ENCODE measurements at places on chromosomes 7 and 10.

GRCh38 chr10:118808601-118809356 is 54.0 kb upstream of the CACUL1 start:
- DNase-seq, result no peak

- DNase-seq, result no peak
These were observed 153.3 kb upstream of the SVIL start for GRCh38 chr10:29788113-29788512.

DNA sequence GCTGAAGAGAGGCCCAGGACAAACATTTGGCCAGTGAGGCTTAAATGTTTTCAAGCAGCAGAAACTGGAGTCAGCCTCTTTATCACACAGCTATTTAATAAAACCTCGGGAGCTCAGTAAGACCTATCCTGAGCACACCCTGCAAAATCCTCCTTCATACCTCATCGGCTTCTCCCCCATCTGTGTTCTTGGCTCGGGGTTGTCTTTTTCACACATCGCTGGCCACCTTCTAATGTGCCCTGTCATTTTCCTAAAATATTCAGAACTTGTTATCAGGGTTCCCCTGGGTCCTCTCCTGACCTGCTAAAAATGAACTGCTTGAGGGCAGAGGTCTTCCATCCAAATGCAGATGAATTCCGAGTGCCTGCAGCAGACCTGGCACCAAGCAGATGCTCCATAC is 310.3 kb upstream of the AKR1E2 start:
- no peak for DNase-seq

DNA sequence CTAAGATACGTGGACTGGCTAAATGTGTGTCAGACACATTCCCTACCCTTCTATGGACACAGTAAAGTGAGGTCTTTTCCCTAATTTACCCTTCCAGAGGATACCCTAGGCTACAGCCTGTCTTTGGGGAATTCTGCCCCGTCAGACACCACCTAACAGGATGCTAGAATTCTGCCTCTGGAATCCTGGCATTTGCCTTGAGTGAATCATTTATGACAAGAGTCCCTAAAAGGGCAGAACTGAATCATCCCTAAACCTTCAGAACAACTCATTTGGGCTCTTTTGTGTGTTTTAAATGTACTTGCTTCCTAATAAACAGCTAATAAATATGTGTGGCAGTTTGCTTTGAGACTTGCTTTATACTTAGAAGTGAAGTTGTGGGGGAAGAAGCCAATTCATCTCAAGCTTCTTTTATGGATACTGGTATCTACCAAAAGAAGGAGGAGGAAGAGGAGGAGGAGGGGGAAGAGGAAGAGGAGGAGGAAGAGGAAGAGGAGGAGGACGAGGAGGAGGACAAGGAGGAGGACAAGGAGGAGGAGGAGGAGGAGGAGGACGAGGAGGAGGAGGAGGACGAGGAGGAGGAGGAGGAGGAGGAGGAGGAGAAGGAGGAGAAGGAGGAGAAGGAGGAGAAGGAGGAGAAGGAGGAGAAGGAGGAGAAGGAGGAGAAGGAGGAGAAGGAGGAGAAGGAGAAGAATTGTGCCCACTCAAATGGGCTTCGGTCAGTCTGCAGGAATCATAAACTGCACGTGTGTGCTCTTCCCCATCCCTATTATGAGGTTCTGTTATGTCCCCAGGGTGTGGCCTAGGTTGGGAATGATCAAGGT is 27.1 kb downstream of the PARP12 start:
- DNase-seq, result no peak

DNA sequence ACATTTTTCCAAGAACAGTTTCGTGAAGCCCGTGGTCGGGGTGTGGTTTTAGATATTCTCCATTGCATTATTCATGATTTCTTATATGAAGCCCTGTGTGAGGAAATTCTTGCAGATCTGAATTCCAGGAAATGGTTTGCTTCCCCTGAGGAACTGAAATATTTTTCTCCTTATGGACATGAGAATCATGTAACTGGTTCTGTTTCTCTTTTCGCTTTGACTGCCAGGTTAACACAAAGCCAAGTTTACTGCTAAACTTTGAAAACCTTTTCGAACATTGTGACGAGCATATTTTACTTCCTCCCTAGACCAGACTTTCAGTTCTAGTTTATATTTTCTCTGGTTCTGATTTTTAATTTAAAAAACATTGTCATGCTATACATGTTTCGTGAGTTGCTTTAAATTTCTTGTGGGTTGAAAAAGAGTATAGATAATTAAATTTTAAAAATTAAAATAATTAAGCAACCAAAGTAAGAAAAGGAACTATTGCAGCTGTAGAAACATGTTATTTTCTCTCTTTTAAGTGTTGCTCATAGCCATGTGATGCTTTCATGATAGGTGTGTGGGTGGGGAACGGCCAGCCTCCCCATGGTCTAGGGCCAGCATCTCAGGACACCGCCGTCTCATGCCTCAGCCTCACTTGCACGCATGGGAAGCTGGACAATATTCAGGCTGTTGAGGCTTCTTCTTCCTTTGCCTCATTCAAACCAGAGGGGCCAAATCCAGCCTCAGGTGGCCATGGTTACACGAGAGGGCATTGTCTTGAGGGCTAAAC is 97.1 kb downstream of the CREB5 start:
- no peak for DNase-seq

DNA sequence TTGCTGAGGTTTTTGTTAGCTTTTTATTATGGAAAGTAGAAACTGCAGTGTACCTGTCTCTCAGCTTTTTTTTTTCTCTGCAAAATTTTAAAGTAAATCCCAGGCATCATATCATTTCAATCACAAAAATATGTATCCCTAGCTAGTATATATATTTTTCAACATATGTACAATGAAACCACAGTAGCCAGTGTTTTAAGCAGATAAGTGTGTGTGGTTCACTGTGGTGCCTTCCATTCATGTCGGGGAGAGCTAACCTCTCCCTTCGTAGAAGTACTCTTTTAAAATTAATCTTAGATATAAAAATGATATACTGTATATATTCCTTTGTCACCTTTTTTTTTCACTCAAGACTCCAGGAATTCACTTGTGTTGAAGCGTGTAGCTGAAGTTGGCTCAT is 22.7 kb downstream of the CUL1 start:
- DNase-seq, result no peak

- peak; percentile 56 for DNase-seq
These were observed 24.4 kb upstream of the ASAH2 start for GRCh38 chr10:50275650-50276235.

- no peak for DNase-seq
These were observed 258.4 kb upstream of the NPVF start for GRCh38 chr7:25486656-25487055.

DNA sequence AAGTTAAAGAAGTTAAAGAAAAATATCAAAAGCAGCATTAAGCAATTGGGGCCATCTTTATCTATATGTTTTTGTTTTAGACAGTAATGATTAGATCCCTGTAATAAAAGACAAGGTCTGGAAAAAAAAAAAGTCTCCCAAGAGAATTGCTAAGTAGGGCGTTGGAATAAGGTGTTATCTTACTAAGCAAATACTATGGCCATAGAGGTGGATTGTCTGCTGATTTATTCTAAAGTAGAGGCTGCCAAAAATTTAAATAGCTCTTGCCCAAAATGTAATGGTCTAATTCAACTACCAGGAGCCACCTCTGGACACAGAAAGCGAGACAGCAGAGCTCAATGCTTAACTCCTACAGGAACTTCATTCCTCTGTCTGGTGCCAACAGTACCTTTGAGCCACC is 71.6 kb downstream of the HERPUD2 start:
- no peak for DNase-seq

GRCh38 chr10:121541450-121542120 is 56.7 kb downstream of the FGFR2 start:
- no peak for DNase-seq

DNA sequence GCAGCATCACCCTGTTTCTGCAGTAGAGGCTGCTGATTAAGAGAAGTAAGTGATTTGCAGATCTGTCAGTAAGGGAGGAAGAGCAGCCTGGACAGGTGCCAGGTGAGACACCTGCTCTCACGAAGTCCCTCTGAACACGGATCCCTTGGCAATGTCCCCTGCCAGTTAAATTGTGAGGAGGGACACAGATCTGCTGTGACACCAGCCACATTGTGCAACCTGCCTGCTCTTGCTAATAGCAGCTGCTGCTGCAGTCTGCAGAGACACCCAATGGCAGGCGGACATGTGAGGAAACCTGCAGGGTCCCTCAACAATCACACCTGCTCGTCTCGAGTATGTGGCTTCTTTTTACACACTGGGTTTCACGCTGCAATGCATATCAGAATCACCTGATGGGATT is 31.9 kb downstream of the ANXA11 start:
- DNase-seq, result no peak

GRCh38 chr10:6247041-6247712 is 44.4 kb downstream of the PFKFB3 start:
- no peak for DNase-seq

DNA sequence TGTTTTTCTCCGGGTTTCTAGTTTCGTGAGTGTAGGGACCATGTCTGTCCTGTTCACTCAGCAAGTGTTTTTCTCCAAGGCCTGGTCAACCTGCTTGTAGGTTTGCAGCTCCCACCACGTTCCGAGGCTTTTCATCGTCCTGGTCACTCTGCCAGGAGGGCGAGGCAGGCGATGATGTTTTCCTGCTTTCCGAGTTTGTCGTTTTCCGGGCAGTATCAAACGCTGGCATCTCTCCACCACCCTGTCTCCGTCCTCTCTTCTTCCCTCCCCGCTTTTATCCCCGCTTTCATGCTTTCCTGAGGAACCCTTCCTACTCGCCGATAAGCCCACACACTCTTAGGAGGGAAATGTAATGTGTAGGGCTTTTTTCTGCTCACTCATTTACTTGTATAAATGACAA is 11.2 kb downstream of the IQCE start:
- no peak for DNase-seq

DNA sequence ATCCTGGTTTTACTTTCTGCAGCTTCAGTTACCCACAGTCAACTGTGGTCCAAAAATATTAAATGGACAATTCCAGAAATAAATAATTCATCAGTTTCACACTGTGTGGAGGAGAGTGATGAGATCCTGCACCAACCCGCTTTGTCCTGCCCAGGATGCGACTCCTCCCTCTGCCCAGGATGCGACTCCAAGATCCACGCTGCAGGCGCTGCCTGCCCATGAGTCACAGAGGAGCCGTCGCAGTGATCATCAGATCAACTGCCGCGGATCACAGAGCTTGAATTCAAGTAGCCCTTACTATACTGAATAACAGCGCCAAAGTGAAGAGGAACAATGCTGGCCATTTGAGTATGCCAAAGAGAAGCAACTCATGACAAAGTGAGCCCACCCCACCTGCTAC is 61.5 kb downstream of the GRB10 start:
- no peak for DNase-seq

DNA sequence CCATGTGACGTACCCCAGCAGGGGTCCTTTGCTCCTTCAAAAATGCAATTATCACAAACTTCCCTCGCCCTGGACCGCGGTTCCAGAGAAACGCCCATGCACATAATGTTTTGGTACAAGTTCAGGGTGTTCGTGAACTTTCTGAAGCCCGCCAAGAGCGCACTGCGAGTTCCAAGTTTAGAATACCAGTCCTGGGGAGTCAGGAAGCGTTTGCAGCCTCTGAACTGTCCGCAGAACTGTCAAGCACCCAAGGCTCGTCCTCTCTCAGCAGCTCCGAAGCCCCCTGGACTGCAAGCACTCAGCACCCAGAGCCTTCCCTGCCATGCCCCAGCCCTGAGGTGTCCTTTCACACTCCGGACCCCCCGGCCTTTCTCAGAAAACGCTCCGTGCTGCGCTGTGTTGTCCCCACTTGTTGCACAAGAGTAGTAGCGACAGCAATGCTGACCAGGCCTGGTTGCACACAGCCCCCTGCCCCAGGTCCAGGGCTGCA is 30.3 kb downstream of the CALML3 start:
- no peak for DNase-seq
